NCI-H1092 (cell line): ENCODE measurements at places on chromosomes 1 and 21.
A peak's percentile ranks its signal among the peaks of the same experiment; 100 is the strongest.

- no peak for DNase-seq
Observed at GRCh38 chr21:39453571-39454179, 1.9 kb downstream of the SH3BGR start.

- DNase-seq, result peak; percentile 49
Observed at GRCh38 chr21:43936247-43936967, 71.4 kb downstream of the AGPAT3 start.

- no peak for DNase-seq
Observed at GRCh38 chr1:169776440-169776839, 18.3 kb downstream of the METTL18 start.

GRCh38 chr1:156431769-156432668, 63.0 kb downstream of the RHBG start:
- no peak for DNase-seq

- no peak for DNase-seq
Observed at GRCh38 chr1:242530761-242531160, 6.3 kb upstream of the PLD5 start.

GRCh38 chr21:38819719-38820159, 14.0 kb downstream of the ETS2 start:
- no peak for DNase-seq

- no peak for DNase-seq
Observed at GRCh38 chr1:228039006-228039903, 32.5 kb downstream of the WNT3A start.

DNA sequence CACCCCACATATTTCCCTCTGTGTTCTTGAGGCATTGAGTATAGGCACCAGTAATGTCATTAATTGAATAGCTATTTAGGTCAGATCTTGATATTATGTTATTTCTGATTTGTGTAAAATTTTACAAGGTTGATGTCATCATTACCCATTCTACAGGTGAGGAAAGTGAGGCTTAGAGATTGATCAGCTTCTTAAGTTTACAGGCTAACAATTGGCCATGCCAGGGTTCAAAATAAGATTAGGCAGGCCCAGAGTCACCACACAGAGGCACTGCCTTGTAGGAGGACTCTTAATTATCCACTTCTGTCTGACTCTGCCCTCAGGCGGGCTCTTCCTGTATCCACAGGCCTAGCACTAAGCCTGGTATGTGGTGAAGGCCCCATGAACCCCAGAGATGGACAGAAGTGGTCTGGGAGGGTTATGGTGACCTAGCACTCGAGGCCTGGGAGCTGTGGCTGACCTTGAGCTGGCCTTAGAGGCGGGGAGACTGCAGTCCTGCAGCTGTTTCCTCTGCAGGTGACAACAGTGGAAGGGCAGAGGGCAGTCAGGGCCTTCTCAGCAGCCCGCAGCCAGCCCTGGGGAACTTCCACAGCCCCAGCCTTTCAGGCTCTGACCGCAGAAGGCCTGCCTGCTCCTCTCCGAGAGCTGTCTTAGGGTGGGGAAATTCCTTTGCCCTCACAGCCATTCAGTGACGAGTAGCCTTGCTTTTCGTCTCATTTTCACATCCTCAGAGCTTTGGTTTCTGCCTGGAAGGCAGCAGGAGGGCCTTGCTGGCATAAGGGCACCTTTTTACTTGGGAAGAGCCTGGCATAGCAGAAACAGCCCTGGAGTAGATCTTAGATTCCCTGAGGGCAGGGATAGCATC, 12.2 kb downstream of the ZDHHC18 start:
- DNase-seq, result no peak

GRCh38 chr21:33866826-33867225, 48.8 kb downstream of the ATP5PO start:
- no peak for DNase-seq

DNA sequence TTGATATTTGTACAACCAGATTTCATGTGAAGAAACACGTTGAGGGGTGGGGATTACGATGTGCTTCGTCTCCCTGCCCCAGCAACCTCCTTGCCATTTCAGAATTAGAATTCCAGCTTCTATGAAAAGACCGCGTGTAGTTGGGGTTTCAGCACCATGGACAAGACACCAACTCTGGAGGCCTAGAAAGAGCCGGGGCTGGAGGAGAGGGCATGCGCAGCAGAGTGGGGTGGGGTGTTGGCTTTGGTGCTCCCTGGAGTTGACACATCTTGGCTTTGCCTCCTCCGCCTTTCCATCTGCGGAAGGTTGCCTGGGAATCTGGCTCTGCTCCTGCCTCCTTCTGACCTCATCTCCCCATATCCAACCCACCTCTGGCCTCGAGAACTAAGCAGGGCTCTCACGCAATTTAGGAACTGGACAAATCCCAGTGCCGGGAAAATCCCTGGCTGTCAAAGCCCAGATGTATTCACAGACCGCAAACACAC, 11.8 kb downstream of the HTR6 start:
- DNase-seq, result no peak

DNA sequence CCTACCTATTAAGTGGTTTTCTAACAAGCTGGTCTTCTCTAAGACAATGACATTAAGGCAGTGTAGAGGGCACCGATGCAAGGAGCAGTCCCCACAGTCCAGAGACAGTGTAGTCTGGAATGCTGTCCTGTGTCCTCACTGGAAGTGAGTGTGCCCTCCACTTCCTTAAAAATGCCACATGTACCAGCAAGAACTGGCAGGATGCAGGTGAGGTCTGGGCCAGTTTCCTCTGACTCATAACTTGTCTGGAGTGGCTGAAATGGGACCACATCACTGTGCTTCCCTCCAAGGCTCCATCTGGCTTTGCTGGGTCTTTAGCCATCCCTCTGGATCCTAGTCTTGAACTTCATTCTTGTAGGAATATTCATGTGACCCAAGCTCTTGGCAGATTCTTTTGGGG, 170.5 kb upstream of the KIAA0040 start:
- no peak for DNase-seq

DNA sequence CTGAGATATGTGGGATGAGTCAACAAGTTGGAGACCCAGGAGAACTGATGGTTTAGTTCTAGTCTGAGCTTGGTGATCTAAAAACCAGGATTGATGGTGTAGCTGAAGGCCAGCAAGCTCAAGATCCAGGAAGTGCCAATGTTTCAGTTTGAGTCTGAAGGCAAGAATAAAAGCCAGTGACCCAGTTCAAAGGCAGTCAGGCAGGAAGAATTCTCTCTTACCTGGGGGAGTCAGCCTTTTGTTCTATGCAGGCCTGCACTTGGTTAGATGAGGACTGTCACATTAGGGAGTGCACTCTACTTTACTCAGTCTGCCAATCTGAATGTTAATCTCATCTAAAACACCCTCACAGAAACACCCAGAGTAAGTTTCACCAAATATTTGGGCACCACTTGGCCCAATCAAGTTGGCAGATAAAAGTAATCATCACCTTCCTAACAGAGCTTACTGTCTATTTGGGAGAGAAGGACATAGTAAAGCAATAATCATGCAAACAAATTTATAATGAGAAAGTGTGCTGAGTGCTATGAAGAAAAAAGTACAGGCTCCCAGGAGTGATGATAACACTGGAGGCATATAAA, 63.4 kb downstream of the TSEN15 start:
- DNase-seq, result no peak

GRCh38 chr1:9906466-9906865, 3.6 kb downstream of the CTNNBIP1 start:
- DNase-seq, result no peak

- DNase-seq, result no peak
Observed at GRCh38 chr1:106747232-106747631, 309.2 kb upstream of the PRMT6 start.

DNA sequence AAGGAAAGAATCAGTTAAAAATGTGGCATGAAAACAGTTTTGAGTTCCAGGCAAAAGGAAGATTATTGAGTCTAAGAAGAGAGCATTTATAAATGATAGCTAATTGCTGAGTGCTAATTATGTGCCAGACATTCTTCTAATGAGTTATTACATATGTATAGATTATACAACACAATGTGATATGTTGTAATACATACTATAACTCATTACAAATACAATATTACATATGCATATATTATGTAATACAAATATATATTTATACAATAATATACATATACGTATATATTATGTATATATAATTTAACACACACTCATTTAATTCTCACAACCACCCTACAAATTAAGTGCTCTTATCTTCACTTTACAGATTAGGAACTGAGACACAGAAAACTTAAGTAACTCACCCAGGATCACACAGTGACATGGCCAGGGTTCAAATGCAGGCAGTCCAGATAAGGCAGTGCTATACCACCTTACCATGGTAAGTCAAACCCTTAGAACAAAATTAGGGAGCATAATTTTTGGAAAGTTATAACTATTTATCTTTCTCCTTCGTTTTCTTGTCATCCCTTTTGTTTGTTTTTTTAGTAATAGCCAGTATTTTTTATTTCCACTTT, 4.0 kb downstream of the SORT1 start:
- no peak for DNase-seq

DNA sequence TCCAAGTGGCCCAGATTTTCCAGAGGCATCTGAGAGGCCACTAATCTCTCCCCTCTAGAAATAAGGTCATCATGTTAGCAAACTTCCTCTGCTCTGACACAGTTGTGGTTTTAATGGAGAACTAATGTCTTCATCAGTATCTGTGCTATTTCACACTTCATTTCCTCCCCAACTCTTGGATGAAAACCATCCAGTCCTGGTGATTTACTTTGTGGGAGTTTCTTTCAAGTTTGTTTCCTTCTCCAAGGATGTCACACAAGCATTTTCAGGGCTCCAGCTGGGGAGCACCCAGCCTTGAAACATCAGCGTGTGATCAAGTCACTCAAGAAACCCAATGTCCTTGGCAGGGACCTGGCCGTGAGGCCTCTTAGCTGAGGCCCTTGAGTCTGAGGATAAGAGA, 38.8 kb downstream of the TBX15 start:
- DNase-seq, result no peak

DNA sequence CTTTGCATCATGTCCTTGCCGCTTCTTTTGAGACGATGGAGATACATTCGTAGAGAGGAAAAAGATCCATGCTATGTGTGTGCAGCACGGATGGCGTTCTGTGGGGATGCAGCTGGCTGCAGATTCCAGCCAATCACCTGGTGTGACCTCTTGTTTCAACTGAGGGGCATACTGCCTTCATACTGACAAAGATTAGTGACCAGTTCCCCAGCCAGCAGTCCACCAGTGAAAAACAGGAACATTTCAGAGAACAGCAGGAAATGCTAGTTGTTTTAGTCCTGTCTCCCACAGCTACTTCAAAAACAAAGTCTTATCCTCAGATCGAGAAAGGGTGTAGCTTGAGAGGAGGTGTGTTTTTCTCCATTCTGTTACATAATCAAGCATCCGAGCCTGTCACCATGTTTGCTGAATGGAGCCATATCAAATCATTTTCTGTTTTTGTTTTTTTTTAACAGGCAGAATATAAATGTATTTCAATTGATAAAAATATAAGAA, 255.7 kb upstream of the FMN2 start:
- no peak for DNase-seq

- no peak for DNase-seq
Observed at GRCh38 chr1:3551711-3552110, 59.6 kb downstream of the MEGF6 start.

DNA sequence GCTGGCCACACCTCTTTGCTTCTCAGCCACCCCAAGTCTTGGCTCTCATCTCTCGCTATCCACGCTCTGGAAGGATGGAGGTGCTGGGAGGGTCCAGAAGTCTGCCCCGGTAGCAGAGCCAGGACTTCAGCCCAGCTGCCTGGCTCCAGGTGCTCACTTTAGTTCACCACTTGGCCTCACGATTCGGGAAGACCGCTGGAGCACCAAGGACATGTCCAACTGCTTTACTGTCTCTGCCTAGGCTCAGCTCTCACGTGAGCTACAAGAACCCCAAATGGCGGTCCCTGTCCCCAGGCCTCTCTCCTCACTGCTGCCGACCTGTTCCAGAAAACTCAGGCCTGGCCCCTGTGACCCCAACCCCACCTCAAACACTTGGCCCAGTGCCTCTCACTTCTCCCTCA, 3.4 kb downstream of the TRIM11 start:
- DNase-seq, result no peak

- DNase-seq, result no peak
Observed at GRCh38 chr1:3746389-3746829, 5.8 kb upstream of the CCDC27 start.

DNA sequence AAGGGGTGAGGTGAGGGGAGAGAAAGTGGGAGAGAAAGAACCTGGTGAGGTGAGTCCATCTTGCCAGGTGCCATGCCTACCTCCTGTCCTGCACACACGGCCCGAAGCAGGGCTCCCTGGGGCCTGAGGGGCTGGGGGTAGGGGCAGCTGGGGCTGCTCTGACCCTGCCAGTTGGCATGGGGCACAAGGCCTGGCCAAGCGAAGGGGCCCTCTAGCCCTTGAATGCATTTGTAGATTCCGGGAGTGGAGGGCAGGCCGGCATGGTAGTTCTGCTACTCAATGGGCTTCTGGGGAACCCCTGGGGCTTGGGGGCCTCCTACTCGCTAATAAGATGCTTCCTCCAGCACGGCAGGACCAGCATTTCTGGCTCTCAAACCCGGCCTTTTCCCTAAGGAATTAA, 3.6 kb upstream of the PRDM16 start:
- DNase-seq, result no peak

- DNase-seq, result no peak
Observed at GRCh38 chr1:35229587-35230360, 36.8 kb upstream of the SFPQ start.

- no peak for DNase-seq
Observed at GRCh38 chr1:3360646-3361257, 93.7 kb upstream of the ARHGEF16 start.

GRCh38 chr1:47824716-47825115, 172.5 kb downstream of the TRABD2B start:
- DNase-seq, result no peak

GRCh38 chr1:196774603-196775002, at the start of gene CFHR3:
Gene CFHR3, plus strand, starts transcription at chr1:196774840. Its CDS starts 47 bp downstream, at chr1:196774887.
- DNase-seq, result no peak

DNA sequence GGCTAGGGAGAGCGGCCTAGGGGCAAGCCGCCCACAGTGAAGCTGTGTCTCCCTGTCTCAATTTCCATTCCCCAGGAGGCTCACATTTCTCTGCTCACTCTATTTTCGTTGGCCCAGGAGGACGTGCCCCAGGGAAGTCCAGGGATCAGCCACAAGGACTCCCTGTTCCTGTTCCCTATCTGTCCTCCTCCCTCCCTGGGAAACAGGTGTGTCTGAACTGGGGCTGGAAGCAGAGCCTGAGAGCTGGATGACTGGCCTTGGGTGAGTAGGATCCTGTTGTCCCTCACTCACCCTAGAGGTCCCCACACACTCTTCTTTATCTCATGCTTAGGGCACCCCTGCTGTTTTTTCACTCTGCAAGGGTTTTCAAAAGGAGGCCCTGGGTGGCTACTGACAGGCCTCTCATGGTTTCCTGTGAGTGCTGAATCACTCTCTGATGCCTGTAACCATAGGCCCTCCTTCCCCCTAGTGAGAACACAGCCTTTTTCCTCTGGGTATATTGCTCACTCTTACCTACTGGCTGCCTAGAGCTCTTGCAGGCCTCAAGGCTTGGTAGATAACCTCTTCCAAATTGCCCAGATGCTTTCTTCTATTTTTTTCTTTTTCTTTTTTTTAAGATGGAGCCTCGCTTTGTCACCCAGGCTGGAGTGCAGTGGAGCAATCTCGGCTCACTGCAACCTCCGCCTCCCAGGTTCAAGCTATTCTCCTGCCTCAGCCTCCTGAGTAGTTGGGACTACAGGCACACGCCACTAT, 3.3 kb upstream of the UTP11 start:
- DNase-seq, result no peak

GRCh38 chr1:243421784-243422183, 165.9 kb downstream of the SDCCAG8 start:
- peak; percentile 81 for DNase-seq

GRCh38 chr1:242139442-242139841, 140.5 kb upstream of the MAP1LC3C start:
- no peak for DNase-seq

- no peak for DNase-seq
Observed at GRCh38 chr1:178986204-178986603, 39.5 kb upstream of the FAM20B start.

- no peak for DNase-seq
Observed at GRCh38 chr1:82962658-82963057, 1036.3 kb downstream of the TTLL7 start.
